ENCODE measurements at places on chromosomes 6 and 20. TPM values are rescaled to one million over a fixed set of nuclear protein-coding genes. Genes with fewer than 3 reads are reported as not detected.
A peak's percentile ranks its signal among the peaks of the same experiment; 100 is the strongest.

- no peak for DNase-seq
Measured at GRCh38 chr6:158911746-158912480, 88.1 kb downstream of the RSPH3 start.

DNA sequence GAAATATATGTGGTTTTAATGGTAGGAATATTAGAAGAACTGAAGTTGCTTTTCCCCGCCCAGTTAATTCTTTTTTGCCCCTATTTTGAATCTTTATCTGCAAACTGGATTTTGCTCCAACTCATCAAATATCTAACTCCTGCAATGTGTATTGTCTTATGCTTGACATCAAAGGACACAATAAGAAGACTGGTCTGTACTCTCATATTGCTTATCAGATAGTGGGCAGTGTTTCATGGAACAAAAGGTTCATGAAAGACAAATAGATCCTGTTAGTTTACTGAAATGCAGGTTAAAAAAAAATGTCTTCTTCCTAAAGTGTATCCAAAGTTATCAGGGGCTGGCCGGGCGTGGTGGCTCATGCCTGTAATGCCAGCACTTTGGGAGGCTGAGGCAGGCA is 27.7 kb upstream of the GTF3C6 start:
- DNase-seq: no peak

GRCh38 chr20:51760905-51761546 is 7.2 kb downstream of the ATP9A start:
- DNase-seq: no peak

- no peak for DNase-seq
Measured at GRCh38 chr20:51570739-51571459, 28.4 kb upstream of the NFATC2 start.

DNA sequence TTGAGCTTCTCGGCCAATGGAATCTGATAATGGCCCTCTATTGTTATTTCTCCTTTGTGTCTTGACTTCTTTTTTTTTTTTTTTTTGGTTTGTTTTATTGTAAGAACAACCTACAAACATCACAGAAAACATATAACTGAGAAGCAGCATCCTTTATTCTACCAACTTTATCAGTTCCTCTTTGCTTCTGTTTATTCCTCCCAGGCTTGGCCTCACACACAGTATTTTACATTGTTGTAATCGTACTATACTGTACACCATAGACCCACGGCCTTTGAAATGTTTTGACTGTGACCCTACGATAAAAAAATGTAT is 558 bp upstream of the CCDC167 start:
- no peak for DNase-seq

DNA sequence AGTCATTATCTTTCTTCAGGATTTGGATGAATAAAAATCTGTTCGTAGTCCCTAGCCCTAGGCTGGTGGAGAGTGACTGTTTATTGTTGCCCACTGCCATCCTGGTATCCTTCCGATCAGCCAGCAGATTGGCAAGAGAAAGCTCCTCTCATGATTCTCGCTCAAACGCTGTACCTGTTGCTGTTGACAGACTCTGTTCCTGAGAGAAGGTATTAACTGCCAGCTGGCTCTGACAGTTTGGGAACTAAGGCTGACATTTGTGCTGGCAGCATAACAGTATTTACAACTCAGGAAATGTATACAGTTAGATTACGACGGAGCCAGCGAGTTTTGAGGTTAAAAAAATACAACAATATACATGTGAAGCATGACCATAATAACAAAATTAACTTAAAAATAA is 674.5 kb downstream of the PRKN start:
- no peak for DNase-seq

DNA sequence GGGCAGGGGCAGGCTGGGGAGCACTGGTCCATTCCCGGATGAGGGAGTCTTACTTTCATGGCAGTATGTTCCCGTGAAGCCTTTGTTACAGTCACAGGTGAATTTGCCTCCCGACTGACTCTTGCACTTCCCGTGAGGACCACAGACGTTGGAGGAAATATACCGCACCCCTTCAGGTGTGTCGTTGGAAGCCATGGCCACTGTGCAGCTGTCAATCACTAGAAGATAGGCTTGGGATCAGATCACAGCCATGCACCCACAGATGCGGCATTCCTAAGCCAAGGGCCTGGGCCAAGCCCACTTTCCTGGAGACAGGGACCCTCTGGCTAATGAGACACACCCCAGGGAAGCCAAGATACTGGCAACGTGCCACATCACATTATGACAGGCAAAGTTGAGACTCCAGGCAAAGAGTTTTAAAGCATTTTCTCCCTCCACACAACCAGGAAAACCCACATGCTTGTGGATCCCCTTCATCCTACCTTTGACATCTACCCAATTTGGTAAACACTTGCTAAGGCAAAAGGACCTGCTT is 26.8 kb downstream of the JAG1 start:
- DNase-seq: no peak

GRCh38 chr6:92047152-92047850 is 1372.1 kb downstream of the EPHA7 start:
- DNase-seq: peak; percentile 50

DNA sequence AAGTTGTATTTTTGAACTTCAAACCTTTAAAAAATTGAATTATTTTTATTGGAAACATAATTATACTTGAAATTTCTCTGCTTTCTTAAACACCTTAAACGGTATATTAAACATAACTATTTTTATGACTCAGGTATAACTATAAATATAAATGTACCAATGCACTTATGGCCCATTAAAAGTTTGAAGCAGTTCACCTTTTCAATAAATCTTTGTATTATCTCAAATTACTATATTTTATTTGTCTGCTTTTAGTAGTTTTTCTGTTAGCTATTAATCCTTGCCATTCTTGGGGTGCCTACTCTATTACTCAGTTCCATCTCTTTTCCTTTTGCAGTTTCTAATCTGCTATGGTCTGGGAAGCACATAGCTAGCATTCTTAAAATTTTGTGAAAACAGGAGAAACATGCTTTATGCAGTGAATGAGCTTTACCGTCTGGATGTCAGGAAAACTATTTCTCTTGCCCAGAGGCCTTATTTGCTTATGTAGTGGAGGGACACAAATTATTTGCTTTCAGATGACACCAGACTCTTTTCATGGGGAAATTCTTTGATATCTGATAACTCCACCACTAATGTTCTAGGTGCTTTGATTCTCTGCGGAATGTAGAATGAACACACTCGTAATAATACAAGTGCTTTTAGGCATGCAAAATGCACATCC is 378.9 kb upstream of the CITED2 start:
- DNase-seq: no peak

DNA sequence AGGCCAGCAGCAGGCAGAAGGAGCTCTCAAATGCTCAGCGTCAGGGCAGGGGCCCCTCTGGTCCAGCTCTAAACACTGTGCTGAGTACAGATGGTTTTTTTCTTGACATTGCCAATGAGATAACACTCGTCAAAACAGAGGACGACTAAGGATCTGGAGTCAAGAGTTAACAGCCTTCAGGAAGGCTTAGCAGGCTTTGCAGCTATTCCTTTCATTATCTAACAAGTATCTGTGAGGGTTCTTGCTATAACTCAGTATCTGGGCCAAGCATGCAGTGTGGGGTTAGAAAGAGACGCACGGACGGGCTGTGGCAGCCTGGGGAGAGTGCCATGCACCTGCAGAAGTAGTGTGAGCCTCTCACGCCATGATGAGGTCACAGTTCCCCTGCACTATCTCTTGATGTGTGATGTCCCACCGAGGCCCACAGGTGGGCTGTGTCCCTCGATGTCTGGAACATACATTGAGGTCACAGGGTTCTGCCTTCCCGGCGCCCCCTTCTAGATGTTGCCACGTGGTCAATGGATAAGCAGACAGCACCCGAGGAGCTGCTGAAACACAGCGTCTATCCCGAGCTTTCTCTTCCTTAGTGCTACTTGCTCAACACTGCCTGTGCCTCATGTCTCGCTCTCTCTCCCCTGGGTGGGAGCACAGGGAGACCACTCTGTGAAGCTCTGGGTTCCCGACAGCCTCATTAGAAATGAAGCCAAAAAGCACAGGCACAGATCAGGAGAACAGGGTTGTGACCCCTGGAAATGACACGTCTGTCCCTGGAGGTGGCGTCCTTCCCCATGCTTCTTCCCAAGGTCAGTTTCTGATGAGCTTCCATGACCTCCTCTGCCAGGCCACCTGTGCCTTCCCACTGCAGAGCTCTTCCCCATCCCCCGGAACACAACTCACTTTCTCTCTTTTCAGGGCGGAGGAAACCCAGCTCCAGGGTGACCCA is 85.5 kb upstream of the RPS6KA2 start:
- no peak for DNase-seq

GRCh38 chr6:101478891-101479290 is 85.4 kb downstream of the GRIK2 start:
- no peak for DNase-seq

- DNase-seq: no peak
Measured at GRCh38 chr6:53199156-53199555, 50.5 kb upstream of the GCM1 start.

Gene PRL
- polyA plus RNA-seq: not detected

Gene RAB44
- polyA plus RNA-seq: not detected

Gene SPEF1
- polyA plus RNA-seq: 1.0 TPM

Gene SPACA1
- polyA plus RNA-seq: not detected

Gene STX11
- polyA plus RNA-seq: 0.44 TPM

Gene TRIM10
- polyA plus RNA-seq: not detected

Gene PREP
- polyA plus RNA-seq: 75.0 TPM

Measured in brain (organoid and tissue), 16 donors.